ENCODE measurements at places on chromosomes 2 and 18.

DNA sequence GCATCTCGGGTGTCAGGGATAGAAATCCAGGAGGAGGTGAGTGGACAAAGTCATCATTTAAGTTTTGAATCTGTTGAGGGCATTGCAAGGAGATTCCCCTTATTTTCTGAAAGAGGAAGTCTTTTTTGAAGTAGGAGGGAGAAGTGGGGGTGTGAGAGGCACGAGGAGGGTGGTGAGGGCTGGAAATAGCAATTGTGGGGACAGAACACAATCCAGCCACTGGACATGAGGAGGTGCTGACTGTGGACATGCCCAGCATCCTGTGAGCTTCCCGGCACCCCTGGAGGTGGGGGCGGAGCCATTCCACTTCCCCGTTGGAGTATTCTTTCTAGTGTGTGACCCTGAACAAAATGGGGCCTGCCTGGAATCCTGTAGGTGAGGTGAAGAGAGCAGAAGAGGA lies 310.7 kb upstream of the EPAS1 start:
- DNase-seq: no peak

DNA sequence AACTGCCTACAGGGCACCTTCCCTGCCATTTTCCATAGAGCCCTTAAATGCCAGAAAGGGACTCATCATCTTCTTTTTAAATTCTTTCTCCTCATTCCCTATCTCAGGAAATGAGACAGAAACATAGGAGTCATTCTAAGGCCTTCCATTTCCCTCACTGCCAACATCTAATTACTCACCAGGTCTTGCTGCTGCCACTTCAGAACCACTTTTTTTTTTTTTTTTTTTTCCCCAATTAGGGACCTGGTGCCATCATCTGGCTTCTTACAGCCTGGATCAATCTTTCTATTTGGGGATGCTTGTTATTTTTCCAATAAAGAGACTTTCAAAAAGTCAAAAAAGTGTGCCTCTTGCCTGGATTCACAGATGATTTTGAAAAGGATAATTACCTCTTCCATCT lies 373.4 kb downstream of the LPIN1 start:
- DNase-seq: no peak

- DNase-seq: no peak
Measured at GRCh38 chr2:119794237-119794636, 34.5 kb downstream of the PTPN4 start.

- no peak for DNase-seq
Measured at GRCh38 chr18:6901286-6901926, 171.9 kb downstream of the ARHGAP28 start.

DNA sequence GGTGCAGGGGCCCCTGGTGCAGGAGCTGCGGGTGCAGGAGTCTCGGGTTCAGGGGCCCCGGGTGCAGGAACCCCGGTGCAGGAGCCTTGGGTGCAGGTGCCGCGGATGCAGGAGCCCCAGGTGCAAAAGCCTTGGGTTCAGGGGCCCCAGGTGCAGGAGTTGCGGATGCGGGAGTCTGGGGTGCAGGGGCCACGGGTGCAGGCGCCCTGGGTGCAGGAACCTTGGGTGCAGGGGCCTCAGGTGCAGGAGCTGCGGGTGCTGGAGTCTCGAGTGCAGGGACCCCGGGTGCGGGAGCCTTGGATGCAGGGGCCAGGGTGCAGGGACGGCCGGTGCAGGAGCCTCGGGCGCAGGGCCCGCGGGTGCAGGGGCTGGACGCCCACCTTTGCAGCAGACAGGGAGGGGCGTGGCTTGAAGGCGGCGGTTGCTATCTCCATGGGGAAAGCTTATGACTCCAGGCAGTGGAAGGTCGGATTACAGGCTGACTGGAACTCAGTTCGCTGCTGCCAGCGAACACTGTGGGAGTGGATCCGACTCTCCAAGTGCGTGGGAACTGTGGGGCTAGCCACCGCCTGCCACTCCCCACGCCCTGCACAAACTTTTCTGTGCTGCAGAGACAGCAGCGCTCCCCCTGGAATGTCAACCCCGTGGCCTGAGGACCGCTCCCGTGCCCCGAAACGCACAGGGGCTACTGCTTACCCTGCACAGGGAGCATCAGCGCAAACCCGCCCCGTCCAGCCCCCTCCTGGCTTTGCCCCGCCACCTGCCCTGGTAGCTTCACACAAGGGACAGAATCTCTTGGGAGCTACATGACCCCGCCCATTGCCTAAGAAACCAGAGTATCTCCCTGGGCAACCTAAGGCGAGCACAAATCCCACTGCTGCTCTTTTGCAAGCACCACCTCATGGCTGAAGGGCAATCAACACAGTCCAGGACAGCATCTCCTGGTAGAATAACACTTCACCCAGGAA lies 40.3 kb downstream of the COPS9 start:
- DNase-seq: no peak

- DNase-seq: no peak
Measured at GRCh38 chr2:37586663-37587317, 84.7 kb downstream of the CDC42EP3 start.
